ENCODE measurements at places on chromosomes 6 and 20. TPM values are rescaled to one million over a fixed set of nuclear protein-coding genes. Genes with fewer than 3 reads are reported as not detected.
A peak's percentile ranks its signal among the peaks of the same experiment; 100 is the strongest.

DNA sequence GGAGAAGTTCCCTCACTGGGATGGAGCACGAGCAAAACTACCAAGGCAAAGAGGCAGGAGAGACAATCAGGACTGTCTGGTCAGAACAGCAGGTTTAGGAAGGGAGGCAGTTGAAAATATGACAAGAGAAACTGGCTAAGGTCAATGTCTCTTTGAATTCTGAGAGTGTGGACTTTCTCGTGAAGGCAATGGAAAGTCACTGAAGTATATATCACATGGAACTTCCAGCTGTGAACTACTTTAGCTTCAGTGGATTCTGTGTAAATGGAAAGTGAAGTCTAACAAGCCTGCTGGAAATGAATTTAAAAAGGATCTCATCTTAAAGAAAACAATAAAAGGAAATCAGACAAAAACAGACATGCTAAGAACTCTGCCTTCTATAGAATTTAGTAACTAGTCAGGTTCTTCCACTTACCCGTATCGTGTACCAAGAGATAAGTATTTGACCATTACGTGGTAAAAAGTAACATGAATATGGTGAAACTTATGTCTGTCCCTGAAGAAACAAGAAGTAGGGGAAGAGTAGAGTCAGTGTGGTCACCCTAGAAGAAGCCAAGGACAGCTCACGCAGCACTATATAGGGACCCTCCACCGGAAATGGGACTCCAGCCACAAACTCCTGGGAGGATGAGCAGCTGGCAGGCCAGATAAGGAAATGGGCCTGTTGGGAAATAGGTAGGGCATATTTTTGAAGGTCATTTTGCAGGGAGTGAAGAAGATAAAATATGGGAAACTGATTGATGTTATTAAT lies 123.4 kb downstream of the MAP7 start:
- H3K4me3 ChIP-seq: no peak overlapping the region
- no peak overlapping the region for H3K27ac ChIP-seq
- DNase-seq: no peak
- no peaks in the 10 kb centered on the region for H3K4me1 ChIP-seq

- peaks cover 3% of the 10 kb centered on the region for H3K4me1 ChIP-seq
- no peaks in the 10 kb centered on the region for H3K36me3 ChIP-seq
- DNase-seq: peak; percentile 75
- H3K4me3 ChIP-seq: no peak overlapping the region
Measured at GRCh38 chr6:16331384-16332174, 93.2 kb downstream of the GMPR start.

The MRAP2 gene
- 0.83 TPM for total RNA-seq

The PRL gene
- not detected for total RNA-seq

DNA sequence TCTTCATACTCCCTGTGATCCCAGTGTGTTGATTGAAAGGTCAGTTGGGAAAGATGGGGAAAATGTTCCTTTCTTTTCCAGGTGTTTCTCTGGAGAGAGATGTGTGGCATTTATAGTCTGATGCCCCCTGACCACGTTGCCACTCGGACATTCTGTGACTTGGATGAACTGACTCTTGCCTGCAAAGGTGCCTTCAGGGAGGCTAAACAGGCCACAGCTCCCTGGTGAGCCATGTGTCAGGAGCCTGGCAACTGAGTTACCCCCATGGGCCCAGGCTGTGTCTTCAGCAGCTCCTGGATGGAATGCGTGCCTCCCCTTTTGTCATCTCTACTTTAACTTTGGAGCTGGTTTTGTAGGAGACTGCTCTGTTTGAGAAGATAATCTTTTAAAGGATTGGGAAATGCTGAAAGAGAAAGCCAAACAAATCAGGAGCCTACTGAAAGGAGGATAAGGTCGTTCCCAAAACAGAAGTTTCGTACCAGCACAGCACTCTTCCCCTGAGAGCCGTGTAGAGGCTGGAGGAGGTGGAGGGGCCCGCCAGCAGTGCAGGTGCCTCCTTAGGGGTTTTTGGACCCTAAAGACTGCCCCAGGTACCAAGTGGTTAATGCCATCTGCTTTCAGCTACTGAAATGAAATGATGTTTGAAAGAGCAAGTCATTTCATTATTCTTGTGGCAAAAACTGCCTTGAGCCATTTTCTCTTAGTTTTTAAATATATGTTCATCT lies 322.8 kb downstream of the ZFAND3 start:
- H3K36me3 ChIP-seq: no peaks in the 10 kb centered on the region
- H3K4me3 ChIP-seq: no peak overlapping the region
- peaks cover 2% of the 10 kb centered on the region for H3K4me1 ChIP-seq
- no peak overlapping the region for H3K27ac ChIP-seq
- DNase-seq: no peak
- no peaks in the 10 kb centered on the region for H3K27me3 ChIP-seq

DNA sequence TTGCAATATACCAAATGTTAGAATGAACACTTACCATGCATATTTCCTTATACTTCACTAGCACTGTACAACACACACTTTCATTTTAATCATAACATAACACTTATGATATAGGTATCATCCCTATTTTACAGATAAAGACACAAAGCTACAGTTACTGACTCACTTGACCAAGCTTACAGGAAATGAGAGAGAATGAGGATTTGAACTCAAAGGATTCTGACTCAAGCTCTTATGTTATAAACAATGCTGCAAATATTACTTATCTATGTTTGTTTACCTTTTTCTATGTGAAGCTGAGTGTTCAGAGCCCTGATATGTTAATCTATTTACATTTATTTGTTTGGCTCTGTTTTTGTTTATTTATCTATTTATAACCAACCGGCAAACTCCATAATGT lies 245.4 kb downstream of the PTPRK start:
- no peaks in the 10 kb centered on the region for H3K27me3 ChIP-seq
- DNase-seq: no peak
- H3K4me1 ChIP-seq: peaks cover under 1% of the 10 kb centered on the region
- H3K27ac ChIP-seq: no peak overlapping the region

GRCh38 chr6:168704678-168705077 lies 263.7 kb downstream of the SMOC2 start:
- H3K4me1 ChIP-seq: peaks cover 11% of the 10 kb centered on the region
- H3K27me3 ChIP-seq: no peaks in the 10 kb centered on the region
- no peak overlapping the region for H3K4me3 ChIP-seq
- DNase-seq: no peak

The ESR1 gene
- total RNA-seq: 17.7 TPM

DNA sequence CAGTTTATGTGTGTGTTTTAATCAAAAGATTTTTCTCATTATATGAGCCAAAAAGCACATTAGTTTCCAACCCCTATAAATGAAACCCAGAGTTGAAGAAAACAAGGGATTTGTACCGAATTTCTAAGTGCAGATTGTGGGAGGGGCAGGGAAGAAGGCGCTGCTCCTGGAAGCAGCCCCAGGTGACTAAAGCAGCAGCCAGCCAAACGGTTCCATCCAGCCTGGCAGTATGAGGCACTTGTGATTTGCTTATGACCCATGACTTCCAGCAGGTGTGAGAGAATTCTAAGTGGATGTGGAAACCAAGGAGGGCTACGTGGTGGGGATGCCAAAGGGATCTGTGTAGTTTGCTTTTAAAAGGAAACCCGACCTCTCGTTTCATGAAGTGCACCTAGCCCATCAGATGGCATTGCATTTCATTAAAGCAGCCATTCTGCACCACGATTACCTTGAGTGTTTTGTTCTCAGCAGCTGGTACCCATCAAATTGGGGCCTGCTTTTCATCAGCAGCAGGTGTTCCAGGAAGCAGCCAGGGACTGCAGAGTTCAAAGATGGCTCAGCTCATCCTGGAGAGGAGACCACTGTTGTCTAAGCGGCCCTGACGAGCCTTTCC lies 79.1 kb downstream of the DTD1 start:
- H3K27me3 ChIP-seq: no peaks in the 10 kb centered on the region
- no peak overlapping the region for H3K27ac ChIP-seq
- H3K36me3 ChIP-seq: no peaks in the 10 kb centered on the region
- no peak for DNase-seq

DNA sequence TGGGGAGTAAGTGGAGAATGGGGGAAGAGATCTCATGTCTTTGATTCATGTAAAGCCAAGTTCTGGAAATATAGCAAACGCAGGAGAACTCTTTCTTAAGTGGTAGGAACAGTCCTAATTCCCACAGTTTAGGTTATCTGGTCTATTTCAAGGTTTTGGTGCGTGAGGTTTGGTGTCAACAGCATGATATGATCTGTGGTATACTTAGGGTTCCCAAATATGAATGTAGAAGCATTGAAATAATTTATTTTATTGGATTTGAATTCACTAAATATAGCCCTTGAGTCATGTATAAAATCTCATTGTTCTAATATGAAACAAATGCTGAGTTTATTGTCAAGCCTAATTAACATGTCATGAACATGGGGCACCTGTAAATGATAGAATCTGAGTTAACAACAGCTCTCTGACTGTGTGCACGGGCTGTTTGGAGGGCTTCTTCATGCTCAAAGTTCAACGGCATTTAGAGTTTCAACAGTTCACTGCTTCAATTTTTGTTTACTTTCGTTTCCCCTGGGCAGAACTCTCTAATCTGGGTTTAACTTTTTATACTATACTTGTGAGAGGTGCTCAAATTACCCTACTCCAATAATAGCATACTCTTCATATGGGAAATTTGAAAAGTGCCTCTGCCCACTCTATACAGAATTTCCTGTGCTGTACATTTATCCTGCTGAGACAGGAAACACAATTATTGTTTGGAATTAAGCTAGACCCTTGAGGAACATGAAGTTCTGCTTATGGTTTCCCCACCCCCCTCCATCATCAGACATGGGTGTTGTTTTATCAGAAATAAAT lies 236.3 kb upstream of the ZNF217 start:
- DNase-seq: no peak
- H3K27ac ChIP-seq: peak overlapping the region; percentile 76
- no peaks in the 10 kb centered on the region for H3K36me3 ChIP-seq
- H3K4me3 ChIP-seq: peak overlapping the region; percentile 17
- H3K27me3 ChIP-seq: no peaks in the 10 kb centered on the region

The ULBP1 gene
- total RNA-seq: not detected

DNA sequence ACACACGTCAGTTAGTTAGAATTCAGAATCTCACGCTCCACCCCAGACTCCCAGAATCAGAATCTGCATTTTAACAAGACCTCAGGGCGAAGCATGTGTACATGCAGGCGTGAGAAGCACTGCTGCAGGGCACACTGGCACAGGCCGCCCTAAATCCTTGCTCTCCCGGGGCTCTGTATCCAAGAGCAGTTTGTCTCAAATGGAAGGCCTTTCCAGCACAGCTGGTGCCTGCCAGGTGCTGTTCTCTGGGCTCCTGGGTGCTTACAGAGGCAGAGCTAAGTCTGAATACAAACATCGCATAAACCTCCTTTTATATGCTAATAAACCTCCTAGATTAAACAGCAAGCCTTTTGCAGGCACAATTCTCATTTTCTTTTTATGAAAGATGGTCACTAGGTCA lies 119.1 kb upstream of the CD93 start:
- H3K27me3 ChIP-seq: no peaks in the 10 kb centered on the region
- DNase-seq: no peak
- H3K4me1 ChIP-seq: no peaks in the 10 kb centered on the region
- no peak overlapping the region for H3K4me3 ChIP-seq

DNA sequence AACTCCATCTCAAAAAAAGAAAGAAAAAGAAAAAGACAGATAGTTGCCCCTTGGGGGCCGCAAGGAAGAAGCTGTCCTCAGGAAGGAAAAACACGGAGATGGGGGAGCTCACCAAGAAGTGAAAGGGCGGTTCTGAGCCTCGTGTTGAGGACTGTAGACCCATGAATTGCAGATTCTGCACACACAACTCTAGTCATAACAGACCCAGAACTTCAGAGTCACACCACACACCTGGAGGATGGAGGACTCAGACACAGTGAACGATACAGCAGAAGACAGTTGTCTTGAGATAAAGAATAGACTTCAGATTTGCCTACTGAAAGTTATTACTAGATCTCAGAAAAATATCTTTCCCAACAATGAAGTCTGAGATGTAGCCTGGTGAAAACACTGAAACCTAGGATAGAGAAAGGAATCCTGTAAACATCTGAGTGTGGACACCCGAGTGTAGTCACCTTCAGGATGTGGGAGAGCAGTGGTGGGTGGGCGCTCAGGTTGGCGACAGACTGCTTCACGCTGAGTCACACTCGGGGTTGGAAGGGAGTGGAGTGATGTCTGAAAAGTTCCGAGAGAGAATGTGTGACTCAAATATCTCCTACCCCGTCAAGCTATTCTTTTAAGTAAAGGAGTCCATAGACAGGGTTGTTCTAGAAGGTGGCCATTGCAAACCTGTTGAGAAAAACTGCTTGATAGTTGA lies 88.1 kb downstream of the MAP3K4 start:
- no peak overlapping the region for H3K27ac ChIP-seq
- no peak overlapping the region for H3K4me3 ChIP-seq
- no peak for DNase-seq
- H3K4me1 ChIP-seq: peaks cover 1% of the 10 kb centered on the region
- H3K36me3 ChIP-seq: no peaks in the 10 kb centered on the region
- H3K27me3 ChIP-seq: no peaks in the 10 kb centered on the region

DNA sequence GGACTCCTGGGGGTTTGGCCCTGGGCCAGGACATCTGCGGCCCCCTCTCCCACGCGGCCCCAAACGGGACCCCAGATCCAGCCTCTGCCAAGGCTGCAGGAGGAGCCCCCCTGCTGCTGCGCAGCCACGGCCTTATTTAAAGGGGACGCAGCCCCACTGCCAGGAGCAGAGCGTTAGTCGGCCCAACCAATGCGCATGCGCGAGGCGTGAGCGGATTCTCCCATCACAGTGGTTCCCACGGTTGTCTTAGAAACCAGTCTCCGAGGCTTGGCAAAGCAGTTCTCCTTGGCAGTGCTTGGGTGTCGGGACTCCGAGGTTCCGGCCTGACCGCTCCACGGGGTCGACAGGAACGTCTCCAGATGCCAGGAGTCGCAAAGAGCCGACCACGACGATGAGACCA lies 288.3 kb upstream of the ZNF337 start:
- no peaks in the 10 kb centered on the region for H3K27me3 ChIP-seq
- H3K4me3 ChIP-seq: peak overlapping the region; percentile 13
- peak; percentile 69 for DNase-seq
- H3K4me1 ChIP-seq: peaks cover 3% of the 10 kb centered on the region
- H3K36me3 ChIP-seq: no peaks in the 10 kb centered on the region

The MUC22 gene
- total RNA-seq: not detected

The PKHD1 gene
- 0.05 TPM for total RNA-seq

DNA sequence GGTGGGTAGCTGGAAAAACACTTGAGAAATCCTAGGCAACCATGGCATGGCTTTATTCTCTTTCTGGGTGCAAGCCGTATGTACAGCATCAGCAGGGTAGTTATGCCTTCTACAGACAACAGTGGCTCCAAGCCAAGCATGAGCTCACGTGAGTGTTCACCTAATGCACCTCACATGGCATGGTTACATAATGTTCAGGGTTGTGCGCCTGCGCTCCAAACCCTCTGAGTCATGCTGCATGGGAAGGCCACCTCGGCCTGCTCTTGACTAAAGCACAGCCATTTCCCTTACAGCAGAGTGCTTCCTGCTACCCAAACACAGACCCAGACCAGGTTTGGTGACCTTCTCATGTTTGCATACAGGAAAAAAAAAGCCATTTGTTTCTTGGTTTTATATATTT lies 96.2 kb downstream of the VIP start:
- H3K27ac ChIP-seq: no peak overlapping the region
- DNase-seq: no peak
- no peak overlapping the region for H3K4me3 ChIP-seq
- no peaks in the 10 kb centered on the region for H3K4me1 ChIP-seq

Data from ovary (tissue), 10 donors.